Cardiac muscle cell (in vitro differentiated cells and primary cell): ENCODE measurements at places on chromosomes 3 and 15. TPM values are rescaled to one million over a fixed set of nuclear protein-coding genes. Genes with fewer than 3 reads are reported as not detected.

The CFAP92 gene
- 0.53 and 0.60 TPM in 2 replicates for total RNA-seq

The MOBP gene
- total RNA-seq: not detected in 2 replicates

The CDHR4 gene
- total RNA-seq: not detected in 2 replicates

The ADAMTS17 gene
- total RNA-seq: 0.69 and 5.5 TPM in 2 replicates

The PSMD2 gene
- 314 and 456 TPM in 2 replicates for total RNA-seq

The ANKRD34C gene
- not detected in 2 replicates for total RNA-seq

The CCR9 gene
- total RNA-seq: 0.21 and 0.27 TPM in 2 replicates

The PIGZ gene
- 4.2 and 8.1 TPM in 2 replicates for total RNA-seq

DNA sequence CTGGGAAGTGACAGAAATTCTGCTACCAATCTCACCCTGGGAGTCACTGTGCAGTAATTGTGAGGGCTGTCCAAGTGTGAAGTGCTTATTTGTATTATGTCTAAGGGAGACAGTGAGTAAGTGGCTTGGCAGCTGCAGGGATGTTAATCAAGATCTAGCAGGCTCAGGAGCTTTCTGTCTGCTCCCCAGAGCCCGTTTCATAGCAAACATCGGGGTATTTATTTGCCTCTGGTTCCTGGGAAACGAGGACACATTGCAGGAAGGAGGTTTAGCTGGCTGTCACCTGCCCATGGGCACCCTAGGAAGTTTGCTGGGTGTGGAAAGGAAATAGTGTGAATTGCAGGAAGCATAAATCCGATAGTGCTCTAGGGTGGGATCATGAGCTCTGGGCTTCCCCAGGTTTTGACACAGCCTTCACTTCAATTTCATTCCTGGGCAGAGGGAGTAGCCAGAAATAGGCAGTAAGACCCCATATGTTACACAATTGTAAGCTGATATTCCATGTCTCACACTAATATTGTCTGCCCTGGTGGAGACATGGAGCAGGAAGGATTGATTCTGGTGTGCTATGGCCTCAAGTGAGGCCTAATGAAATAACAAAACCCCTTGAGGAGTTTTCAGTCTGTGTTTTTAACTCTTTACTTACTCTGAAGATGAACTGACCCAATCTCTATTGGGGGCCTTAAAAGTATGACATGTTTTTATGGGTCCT lies 74.1 kb upstream of the MITF start:
- no peaks in the 10 kb centered on the region for H3K36me3 ChIP-seq
- peaks cover 14% of the 10 kb centered on the region for H3K4me1 ChIP-seq
- H3K4me3 ChIP-seq: no peak overlapping the region
- peak overlapping the region; percentile 1 for H3K27ac ChIP-seq

- H3K4me3 ChIP-seq: no peak overlapping the region
- no peaks in the 10 kb centered on the region for H3K36me3 ChIP-seq
- no peaks in the 10 kb centered on the region for H3K4me1 ChIP-seq
Observed at GRCh38 chr15:69808756-69809155, 289.0 kb downstream of the TLE3 start.

DNA sequence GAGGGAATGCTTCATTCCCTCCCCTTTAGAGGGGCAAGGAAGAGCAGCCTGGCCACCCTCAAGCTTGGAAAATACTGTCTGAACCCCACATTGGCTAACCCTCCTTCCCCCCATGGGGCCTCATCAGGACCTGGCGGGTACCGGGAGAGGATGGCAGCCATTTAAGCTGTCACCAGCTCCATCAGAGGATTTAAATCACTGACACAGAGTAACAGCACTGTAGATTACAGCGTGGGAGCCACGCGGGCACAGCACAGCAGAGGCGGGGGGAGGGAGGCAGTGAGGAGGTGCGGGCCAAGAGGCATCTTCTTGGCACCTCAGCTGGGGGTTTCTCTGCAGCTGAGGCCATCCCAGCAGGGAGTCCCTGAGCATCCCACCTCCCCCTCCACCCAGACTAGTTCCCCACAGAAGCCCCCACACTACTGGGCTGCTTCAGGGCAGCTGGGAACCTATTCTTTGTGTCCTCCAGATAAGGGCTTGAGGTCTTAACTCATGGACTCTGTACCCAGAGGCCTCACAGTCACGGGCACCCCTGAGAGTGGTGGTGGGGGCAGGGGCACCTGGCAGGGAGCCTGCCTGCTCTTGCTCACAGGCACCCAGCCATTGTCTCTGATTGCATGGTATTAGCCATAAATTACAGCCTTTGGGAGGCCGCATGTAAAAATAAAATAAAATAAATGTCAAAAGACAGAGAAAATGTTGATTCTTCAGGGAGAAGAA lies 21.9 kb upstream of the CACNA2D2 start:
- H3K4me3 ChIP-seq: no peak overlapping the region
- H3K4me1 ChIP-seq: no peaks in the 10 kb centered on the region
- no peaks in the 10 kb centered on the region for H3K36me3 ChIP-seq
- H3K27me3 ChIP-seq: peaks cover 15% of the 10 kb centered on the region
- DNase-seq: no peak
- no peak overlapping the region for H3K27ac ChIP-seq

DNA sequence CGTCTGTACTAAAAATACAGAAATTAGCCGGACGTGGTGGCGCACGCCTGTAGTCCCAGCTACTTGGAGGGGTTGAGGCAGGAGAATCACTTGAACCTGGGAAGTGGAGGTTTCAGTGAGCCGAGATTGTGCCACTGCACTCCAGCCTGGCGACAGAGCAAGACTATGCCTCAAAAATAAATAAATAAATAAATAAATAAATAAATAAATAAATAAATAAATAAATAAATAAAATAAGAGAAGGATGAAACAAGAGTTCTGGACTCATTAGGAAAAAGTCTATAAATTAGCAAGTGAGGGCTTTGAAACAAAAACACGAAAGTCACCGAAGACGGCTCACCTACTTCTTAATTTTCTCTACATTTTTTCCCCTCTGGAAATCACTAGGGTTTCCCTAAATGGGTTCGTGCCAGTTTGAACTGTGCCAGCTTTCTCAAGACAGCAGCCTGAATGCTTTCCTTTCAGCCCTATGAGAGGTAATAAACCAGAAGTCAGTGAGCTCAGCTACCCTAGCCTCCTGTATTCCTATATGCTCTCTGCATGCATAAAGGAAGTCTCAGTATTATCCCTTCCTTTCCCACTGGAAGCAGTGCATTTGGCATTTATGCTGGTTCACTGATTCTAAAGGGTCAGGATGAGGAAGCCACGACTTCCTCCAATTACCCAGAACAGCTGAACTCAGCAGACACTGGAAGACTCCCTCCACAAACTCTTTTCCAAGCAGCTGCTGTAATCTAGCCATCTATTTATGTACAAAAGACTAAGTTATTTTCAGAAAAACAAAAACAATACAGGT lies 266.9 kb downstream of the ZBBX start:
- no peaks in the 10 kb centered on the region for H3K4me1 ChIP-seq
- H3K36me3 ChIP-seq: no peaks in the 10 kb centered on the region
- no peaks in the 10 kb centered on the region for H3K27me3 ChIP-seq
- no peak for DNase-seq

DNA sequence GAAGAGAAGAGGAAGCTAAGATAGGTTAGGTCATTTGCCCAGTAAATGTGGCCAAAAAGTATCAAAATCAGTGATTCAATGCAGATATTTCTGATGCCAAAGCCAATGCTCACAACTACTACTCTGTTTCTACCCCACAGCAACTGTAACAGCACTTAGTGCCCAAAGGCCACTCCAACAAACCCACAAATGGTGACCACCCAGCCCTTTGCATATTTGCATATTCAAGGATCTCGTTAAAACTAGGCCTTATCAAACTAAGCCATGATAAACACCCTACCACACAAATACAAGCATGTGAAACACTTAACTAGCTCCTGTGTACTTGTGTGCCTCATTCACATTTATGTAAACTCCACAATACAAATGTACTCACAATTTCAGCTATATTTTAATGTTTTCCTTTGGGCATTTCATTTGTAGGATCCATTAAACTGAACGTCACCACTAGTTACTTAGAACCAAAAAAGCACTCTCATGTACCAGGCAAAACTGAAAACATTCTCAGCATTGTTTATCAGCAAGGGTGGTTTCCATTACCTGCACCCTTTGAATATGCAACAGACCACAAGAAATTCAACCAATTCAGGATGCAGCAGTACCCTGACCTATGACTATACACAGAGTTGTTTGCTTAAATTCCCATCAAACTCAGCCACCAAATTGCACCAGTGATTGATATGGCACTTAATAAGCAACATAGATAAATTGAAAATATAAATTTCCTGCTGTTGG lies 111.2 kb upstream of the STT3B start:
- no peak overlapping the region for H3K4me3 ChIP-seq
- no peaks in the 10 kb centered on the region for H3K36me3 ChIP-seq
- H3K4me1 ChIP-seq: peaks cover 16% of the 10 kb centered on the region

- no peaks in the 10 kb centered on the region for H3K36me3 ChIP-seq
- no peaks in the 10 kb centered on the region for H3K27me3 ChIP-seq
- no peaks in the 10 kb centered on the region for H3K4me1 ChIP-seq
Observed at GRCh38 chr3:3240986-3241385, 61.5 kb upstream of the CRBN start.

GRCh38 chr3:192490720-192491119 lies 236.6 kb downstream of the FGF12 start:
- H3K4me3 ChIP-seq: no peak overlapping the region
- no peaks in the 10 kb centered on the region for H3K27me3 ChIP-seq
- no peaks in the 10 kb centered on the region for H3K36me3 ChIP-seq
- no peak for DNase-seq
- no peak overlapping the region for H3K27ac ChIP-seq

GRCh38 chr3:56862352-56863062 lies 60.8 kb upstream of the ARHGEF3 start:
- H3K27ac ChIP-seq: no peak overlapping the region
- no peaks in the 10 kb centered on the region for H3K36me3 ChIP-seq
- peaks cover 9% of the 10 kb centered on the region for H3K4me1 ChIP-seq
- no peak overlapping the region for H3K4me3 ChIP-seq
- H3K27me3 ChIP-seq: no peaks in the 10 kb centered on the region

- H3K4me3 ChIP-seq: no peak overlapping the region
- H3K36me3 ChIP-seq: no peaks in the 10 kb centered on the region
- peaks cover 18% of the 10 kb centered on the region for H3K27me3 ChIP-seq
Observed at GRCh38 chr3:38623539-38623938, 25.9 kb downstream of the SCN5A start.

- H3K27me3 ChIP-seq: no peaks in the 10 kb centered on the region
- DNase-seq: no peak
Observed at GRCh38 chr3:15330031-15330596, 2.3 kb downstream of the SH3BP5 start.

GRCh38 chr3:40045051-40045450 lies 235.6 kb downstream of the MYRIP start:
- DNase-seq: no peak
- no peak overlapping the region for H3K4me3 ChIP-seq
- H3K27me3 ChIP-seq: no peaks in the 10 kb centered on the region
- no peaks in the 10 kb centered on the region for H3K36me3 ChIP-seq

- no peak overlapping the region for H3K4me3 ChIP-seq
- no peaks in the 10 kb centered on the region for H3K36me3 ChIP-seq
- H3K27ac ChIP-seq: no peak overlapping the region
- DNase-seq: no peak
- H3K27me3 ChIP-seq: no peaks in the 10 kb centered on the region
Observed at GRCh38 chr15:99452728-99453636, 112.8 kb upstream of the MEF2A start.

GRCh38 chr15:74375303-74375693 lies 7.9 kb upstream of the CYP11A1 start:
- DNase-seq: peak; percentile 88
- no peak overlapping the region for H3K4me3 ChIP-seq
- H3K27me3 ChIP-seq: no peaks in the 10 kb centered on the region
- no peaks in the 10 kb centered on the region for H3K36me3 ChIP-seq
- H3K4me1 ChIP-seq: no peaks in the 10 kb centered on the region
- H3K27ac ChIP-seq: no peak overlapping the region

GRCh38 chr3:196634224-196634623 lies 5.3 kb upstream of the NRROS start:
- no peak for DNase-seq
- peaks cover 12% of the 10 kb centered on the region for H3K27me3 ChIP-seq
- H3K4me1 ChIP-seq: peaks cover 8% of the 10 kb centered on the region
- no peak overlapping the region for H3K4me3 ChIP-seq
- H3K27ac ChIP-seq: no peak overlapping the region
- H3K36me3 ChIP-seq: no peaks in the 10 kb centered on the region

GRCh38 chr3:148186881-148187280 lies 510.8 kb upstream of the AGTR1 start:
- H3K27ac ChIP-seq: no peak overlapping the region
- H3K36me3 ChIP-seq: no peaks in the 10 kb centered on the region
- no peak for DNase-seq
- H3K27me3 ChIP-seq: no peaks in the 10 kb centered on the region
- no peaks in the 10 kb centered on the region for H3K4me1 ChIP-seq
